Daoy (cell line): ENCODE measurements at places on chromosomes 4 and X.

DNA sequence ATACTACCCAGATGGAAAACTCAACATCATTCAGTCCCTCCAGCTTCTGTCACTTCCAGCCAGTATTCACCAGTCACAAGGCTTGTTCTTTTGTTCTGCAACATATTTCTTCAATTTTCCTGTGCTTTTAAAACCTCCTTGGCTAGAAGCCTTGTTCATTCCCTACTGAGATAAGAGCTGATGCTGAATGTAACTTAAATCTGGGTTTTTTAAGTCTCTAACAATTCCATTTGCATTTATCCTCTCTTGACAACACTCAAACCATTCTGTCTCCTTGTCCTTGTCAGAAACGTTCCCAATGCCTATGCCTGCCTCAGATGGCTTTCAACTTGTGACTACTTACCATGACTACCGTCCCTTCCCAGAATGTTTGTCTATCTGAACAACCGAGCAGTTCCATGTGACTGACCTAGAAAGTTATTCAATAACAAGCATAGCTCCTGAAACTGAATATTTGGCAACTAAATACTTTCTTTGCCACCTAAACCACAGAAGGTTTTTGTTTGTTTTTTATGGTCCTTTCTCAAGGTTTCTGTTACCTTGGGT lies 682.9 kb upstream of the GALNTL6 start:
- DNase-seq, result no peak

GRCh38 chr4:153138736-153139135 lies 65.5 kb upstream of the TRIM2 start:
- DNase-seq, result no peak

DNA sequence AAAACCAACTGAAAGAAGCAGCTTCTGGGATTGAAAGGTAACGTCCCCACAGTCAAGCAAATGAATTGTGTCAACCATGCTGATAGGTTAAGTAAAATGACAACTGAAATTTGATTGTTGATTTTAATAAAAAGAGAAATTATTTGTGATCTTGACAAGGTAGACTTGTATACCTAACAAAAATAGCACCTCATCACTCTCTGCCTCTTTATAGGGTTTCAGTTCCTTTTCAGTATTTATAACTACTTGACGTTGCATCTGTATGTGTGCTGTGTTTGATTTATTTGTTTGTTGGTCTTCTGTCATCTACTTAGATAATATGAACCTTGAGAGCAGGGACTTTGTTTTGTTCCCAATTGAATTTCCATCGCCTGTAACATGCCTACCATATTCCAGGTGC lies 7.9 kb upstream of the PPP3CA start:
- no peak for DNase-seq

DNA sequence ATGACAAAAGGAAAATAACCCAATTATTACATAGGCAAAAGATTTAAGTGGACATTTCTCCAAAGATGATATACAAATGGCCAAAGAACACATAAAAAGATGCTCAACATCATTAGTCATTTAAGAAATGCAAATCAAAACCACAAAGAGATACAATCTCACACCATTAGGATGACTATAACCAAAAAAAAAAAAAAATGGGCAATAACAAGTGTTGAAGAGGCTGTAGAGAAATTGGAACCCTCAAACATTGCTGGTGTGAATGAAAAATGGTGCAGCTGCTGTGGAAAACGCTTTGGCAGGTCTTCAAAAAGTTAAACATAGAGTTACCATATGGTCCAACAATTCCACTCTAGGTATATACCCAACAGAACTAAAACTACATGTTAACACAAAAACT lies 5.6 kb upstream of the PRDX4 start:
- no peak for DNase-seq

DNA sequence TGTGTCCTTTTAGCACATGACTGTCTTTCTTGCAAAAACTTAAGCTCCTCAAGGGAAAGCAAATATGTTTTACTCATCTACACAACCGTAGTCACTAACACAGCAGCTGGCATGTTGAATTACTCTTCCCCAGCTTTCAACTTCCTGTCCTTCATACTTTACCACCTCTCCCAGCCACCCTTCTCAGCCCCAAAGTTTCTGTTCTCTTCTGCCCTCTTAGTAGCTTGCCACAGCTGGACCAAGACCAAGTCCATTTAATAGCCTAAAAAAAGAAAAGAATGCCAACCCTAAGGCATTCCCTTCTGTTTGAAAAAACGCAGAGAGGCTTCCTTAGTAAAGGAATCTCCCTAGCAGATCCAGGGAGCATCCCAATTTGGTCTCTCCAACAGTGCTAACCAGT lies 36.8 kb downstream of the SRPX2 start:
- no peak for DNase-seq

DNA sequence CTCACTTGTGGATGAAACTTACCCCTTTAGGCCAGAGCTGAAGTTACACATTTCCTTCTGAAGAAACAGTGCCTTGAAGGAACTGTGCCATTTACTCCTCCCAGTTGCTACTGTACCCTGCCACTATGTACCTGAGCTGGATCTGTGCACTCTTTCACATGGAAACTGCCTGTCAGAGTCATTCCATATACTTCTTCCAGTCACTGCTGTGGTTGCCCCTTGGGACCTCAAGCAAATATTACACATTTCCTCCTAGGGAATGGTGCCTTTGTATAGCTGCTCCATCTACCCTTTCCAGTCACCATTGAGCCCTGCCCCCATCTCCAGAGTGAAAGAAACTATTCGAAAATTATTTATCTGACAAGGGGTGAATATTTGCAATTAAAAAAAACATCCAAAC lies 1328.3 kb downstream of the TECRL start:
- DNase-seq, result no peak

GRCh38 chrX:40148385-40149285 lies 50.9 kb upstream of the BCOR start:
- no peak for DNase-seq

- no peak for DNase-seq
Observed at GRCh38 chr4:85595796-85596559, 121.0 kb downstream of the ARHGAP24 start.

DNA sequence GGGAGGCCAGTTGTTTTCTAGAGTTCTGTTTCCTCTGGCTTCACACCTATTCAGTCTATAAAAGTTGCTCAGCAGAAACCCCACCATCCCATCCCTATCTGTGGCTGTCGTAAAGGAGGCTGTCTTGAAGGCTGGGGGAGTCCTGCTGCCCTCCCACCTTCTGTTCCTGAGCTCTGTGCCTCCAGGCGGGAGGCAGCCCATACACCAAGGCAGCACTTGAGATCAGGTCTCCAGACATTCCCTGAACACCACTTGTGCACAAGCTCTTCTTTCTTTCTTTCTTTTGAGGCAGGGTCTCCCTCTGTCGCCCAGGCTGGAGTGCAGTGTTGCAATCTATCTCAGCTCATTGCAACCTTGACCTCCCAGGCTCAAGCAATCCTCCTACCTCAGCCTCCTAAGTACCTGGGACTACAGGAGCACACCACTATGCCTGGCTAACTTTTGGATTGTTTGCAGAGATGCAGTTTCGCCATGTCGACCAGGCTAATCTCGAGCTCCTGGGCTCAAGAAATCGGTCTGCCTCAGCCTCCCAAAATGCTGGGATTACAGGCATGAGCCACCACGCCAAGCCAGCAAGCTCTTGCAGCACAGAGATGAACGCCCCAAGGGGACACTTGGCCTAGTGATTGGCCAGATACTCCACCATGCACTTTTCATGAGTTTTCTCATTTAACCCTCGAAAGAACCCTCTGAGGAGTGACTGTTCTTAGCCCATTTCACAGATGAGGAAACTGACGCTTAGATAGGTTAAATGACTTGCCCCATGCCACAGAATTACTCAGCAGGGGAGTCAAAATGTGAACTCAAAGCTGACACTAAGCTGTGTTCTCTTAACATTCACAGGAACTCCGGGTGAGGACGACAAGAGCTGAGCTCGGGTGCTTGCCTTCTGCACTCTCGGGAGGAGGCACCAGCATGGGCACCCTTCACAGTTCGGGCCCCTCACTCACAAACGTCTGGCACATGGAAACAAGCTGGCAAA lies 55.8 kb upstream of the ENPP6 start:
- no peak for DNase-seq

GRCh38 chr4:71113294-71113693 lies 119.8 kb downstream of the DCK start:
- DNase-seq, result no peak

- DNase-seq, result no peak
Observed at GRCh38 chrX:9147726-9148125, 113.8 kb upstream of the FAM9B start.

DNA sequence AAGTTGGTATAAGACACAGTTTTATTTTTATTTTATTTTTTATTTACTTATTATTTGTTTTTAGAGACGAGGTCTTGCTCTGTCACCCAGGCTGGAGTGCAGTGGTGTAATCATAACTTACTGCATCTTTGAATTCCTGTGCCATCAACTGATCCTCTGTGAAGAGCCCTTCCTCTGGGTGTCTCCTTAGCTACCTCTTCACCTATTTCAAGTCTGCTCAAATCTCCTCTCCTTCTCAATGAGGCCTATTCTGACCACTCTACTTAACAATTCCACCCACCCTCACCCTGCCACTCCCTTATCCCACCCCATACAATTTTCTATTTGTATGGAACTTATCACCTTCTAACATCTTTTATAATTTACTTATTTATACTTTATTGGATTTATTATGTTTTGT lies 183.4 kb downstream of the PPP3CA start:
- no peak for DNase-seq

DNA sequence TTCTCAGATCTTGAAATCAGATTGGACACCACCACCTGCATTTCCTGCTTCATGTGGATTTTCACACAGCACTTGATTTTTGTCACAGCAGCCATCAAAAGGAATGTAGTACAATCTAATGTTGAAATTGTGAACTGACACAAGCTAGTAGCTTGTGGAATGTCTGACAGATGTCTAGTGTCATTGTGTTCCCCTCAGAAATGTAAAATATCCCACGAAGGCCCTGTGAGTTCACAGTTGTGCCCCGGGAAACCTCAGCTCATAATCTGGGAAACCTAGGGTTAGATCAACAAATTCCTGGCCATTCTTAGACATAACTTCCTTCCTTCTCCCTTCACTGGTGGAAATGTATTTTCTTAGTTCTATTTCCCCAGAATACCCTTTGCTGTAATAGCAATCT lies 205.7 kb downstream of the AR start:
- no peak for DNase-seq

DNA sequence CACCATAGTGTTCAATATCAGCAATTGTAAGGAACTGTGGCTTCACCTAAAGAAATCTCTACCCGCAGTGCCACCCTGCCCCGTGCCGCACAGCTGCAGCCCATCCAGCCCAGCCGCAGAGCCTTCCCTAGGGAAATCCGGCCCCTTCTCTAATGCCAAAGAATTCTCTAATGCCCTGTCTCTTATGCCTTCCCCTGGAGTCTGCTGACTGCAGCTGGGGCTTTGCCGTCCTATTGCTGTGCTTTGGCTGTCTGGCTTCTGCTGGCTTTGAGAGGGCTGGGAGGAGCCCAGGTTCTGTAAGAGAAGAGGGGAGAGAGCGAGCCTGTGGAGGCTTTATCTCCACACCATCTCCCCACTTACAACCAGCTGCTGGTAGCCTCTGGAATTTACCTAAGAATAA lies 85.9 kb upstream of the HELT start:
- no peak for DNase-seq
